ENCODE measurements at places on chromosomes 13 and 19.

DNA sequence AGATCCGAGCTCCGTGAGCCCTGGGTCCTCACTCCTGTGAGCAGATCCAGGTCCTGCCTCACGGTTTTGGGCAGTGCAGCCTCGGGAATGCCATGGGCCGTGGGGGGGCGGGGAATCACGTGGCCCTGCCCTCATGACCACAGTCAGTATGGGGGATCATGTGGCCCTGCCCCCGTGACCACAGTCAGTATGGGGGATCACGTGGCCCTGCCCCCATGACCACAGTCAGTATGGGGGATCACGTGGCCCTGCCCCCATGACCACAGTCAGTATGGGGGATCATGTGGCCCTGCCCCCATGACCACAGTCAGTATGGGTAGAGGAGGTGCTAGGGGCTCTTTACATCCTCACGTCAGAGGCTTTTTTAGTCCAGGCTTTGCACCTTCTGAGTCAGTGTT, 64.3 kb upstream of the F7 start:
- DNase-seq: no peak

GRCh38 chr13:53254500-53254899, 225.9 kb downstream of the OLFM4 start:
- DNase-seq: no peak

DNA sequence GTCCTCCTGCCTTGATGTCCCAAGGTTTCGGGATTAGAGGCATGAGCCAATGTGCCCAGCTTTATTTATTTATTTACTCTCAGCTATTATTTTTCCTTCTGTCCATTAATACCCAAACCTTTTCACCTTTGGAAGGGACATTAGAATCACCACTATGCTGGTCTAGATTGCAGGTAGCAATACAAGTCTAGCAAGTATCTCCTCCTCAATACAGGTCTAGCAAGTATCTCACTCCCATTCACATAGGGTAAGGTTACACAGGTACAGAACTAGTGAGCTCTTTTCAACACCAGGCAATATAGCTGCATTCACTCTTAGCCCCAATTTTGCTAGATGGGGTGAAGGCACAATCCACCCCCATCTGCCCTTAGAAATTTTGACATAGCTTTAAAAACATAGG, 17.4 kb upstream of the SPRYD7 start:
- DNase-seq: no peak

DNA sequence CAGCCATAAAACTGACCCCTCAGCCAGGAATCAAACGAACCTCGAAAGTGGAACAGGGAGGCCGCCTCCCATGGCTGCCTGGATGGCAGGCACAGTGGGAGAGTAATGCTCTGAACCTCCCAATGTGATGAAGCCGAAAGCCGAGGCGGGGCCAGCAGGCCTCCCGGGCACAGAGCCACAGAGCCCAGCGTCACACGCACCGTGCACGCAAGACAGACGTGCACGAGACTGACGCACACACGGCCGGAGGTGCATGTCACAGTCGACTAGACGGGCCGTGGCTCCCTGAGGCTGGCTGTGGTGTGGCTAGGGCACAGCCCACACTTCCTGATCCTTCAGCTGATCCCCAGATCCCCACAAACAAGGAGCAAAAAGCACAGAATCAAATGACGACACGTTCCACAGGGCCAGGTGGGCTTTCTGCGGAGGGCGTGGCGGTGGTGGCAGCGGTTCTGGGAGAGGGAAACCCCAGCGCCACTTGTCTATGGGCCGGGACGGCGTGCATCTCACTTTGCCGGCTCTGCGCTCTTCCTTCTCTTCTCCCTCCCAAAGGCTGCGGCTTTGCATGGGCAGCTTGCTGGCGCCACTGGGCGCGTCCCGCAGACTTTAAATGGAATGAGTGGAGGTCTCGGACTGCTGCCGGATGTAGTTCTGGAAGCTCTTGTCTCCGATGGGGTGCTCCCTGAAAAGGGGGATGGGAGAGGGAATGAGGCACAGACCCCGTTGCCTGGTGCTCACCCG, 5.0 kb upstream of the C13orf46 start:
- DNase-seq: no peak

- DNase-seq: no peak
Measured at GRCh38 chr13:71643448-71643860, 223.6 kb downstream of the DACH1 start.

Measured in SK-N-MC (cell line).